Right atrium auricular region (tissue), 2 donors: ENCODE measurements at places on chromosomes 11 and 22.

GRCh38 chr11:6481924-6482275, 599 bp downstream of the TIMM10B start:
- DNase-seq: no peak

GRCh38 chr11:7516475-7516874, 2.7 kb downstream of the PPFIBP2 start:
- no peak for DNase-seq

GRCh38 chr11:63914896-63915691, 1.9 kb downstream of the RCOR2 start:
- no peak for DNase-seq

GRCh38 chr22:50532824-50533796, 3.3 kb upstream of the TYMP start:
- DNase-seq: no peak

DNA sequence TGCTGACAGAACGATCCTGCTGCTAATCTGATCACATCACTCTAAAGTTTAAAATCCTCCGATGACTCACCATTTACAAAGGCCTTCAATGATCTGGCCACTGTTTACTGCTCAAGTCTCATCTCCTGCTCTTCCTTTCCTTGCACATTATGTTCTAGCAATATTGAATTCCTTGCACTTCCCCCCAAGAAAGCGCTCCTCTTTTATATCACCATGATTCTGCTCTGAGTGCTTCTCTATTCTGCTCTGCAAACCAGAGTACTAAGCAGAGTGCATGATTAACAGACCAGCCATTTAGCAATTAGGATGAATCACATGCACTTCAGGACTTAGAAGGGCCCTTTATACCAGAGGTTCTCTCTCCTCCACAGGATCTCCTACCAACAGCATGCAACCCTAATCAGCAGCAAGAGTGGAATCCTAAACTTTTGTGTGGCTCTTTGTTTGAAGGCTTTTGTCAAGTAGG, 1122.8 kb upstream of the CCDC90B start:
- DNase-seq: no peak

DNA sequence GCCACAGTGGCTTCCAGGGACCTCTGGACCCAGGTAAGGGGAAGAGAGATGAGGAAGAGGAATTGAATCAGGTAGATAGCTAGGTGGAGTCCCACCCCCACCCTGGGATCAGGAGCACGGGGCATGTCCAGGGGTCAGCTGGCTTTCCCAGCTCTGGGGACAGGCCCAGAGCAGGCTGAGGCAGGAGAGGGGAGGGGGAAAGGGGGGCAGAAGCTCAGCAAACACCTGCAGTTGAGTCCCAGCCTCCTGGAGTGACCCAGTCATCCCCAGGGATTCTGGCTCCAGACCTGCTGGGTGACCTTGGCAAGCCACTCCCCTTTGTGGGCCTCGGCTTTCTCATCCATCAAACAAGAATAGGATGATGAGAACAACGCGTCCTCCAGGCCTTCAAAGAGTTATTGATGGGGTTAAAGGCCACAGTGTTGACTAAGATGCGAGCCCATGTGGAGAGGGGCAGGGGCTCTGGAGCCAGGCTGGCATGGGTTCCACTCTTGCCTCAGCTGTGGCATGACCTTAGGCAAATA, 16.0 kb downstream of the STARD10 start:
- no peak for DNase-seq

GRCh38 chr11:77189588-77190210, 61.7 kb downstream of the MYO7A start:
- no peak for DNase-seq

- no peak for DNase-seq
Observed at GRCh38 chr22:22940961-22941605, 53.5 kb downstream of the IGLL5 start.

GRCh38 chr11:9053316-9054035, 37.9 kb downstream of the SCUBE2 start:
- no peak for DNase-seq

GRCh38 chr11:35523331-35523768, 2.1 kb downstream of the PAMR1 start:
- no peak for DNase-seq

DNA sequence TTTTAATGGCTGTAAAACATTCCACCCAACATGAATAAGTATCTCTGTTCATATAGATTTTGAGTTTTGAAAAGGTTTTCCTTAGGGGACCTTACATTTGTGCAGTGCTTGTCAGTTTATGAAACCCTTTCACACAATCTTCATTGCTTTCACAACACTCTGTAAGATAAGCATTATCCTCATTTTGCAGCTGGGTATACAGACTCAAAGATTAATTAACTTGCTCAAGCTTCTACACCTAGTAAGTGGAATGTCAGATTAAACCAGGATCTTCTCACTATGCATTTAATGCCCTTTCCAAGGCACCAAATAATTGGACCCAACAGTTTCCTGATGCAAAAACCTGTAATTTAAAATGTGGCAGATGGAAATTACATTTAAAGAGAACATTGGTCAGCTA, 11.6 kb upstream of the GAB2 start:
- DNase-seq: no peak

DNA sequence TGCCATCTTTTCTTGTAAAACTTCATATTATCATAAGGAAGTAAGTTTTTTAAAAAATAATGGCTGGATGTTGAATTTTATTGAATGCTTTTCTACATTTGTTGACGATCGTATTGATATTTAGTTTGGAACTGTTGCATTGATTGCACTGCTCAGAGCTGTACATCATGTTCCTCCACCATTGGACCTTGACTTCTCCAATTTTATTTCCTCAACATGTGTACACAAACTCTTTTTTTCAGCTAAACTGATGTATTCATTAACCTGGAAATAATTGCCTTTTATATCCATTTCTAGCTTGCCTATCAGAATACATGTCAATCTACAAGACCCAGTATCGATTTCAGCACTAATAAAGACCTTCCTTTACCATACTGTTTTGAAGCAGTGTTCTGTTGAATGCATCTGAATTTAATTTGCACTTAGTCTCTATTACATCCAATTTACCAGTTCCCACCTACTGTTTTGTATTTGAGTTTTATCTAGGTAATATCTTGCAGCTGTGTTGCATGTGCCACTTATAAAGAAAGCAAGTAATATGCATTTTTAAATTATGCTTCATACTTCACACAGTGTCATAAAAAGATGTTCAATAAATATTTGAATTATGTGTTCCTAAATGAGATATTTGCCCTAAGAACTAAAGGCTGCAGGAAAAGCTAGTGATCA, 5.5 kb downstream of the CEP57 start:
- DNase-seq: no peak

GRCh38 chr11:36564376-36565030, 3.3 kb upstream of the RAG1 start:
- no peak for DNase-seq

GRCh38 chr11:9313648-9314290, 624 bp downstream of the TMEM41B start:
- DNase-seq: no peak

GRCh38 chr11:45158891-45159605, 12.6 kb downstream of the PRDM11 start:
- no peak for DNase-seq

GRCh38 chr22:40719599-40719998, 40.3 kb downstream of the MCHR1 start:
- no peak for DNase-seq

DNA sequence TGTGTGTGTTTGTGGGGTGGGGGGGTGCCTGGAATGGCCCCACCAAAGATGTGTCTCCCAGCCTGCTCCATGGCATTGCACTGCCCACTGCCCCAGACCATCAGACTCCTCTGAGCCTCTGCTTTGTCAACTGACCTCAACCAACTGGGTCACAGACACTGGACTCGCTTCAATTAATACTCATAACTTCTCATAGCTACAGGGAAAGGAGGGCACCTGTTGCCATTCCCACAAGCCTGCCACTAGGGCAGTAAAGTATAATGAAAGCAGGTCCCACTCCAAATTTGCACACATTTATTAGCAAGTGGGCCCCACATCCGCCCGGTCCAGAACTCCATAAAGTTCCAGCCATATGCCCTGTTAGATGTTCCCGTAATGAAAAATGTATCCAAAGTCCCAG, 70.5 kb upstream of the PRDM11 start:
- no peak for DNase-seq

GRCh38 chr11:11477695-11478420, 124.8 kb upstream of the CSNK2A3 start:
- DNase-seq: no peak

- no peak for DNase-seq
Observed at GRCh38 chr11:68142028-68142412, 20.8 kb upstream of the CHKA start.

GRCh38 chr11:31872076-31872443, 60.9 kb upstream of the PAX6 start:
- DNase-seq: no peak

DNA sequence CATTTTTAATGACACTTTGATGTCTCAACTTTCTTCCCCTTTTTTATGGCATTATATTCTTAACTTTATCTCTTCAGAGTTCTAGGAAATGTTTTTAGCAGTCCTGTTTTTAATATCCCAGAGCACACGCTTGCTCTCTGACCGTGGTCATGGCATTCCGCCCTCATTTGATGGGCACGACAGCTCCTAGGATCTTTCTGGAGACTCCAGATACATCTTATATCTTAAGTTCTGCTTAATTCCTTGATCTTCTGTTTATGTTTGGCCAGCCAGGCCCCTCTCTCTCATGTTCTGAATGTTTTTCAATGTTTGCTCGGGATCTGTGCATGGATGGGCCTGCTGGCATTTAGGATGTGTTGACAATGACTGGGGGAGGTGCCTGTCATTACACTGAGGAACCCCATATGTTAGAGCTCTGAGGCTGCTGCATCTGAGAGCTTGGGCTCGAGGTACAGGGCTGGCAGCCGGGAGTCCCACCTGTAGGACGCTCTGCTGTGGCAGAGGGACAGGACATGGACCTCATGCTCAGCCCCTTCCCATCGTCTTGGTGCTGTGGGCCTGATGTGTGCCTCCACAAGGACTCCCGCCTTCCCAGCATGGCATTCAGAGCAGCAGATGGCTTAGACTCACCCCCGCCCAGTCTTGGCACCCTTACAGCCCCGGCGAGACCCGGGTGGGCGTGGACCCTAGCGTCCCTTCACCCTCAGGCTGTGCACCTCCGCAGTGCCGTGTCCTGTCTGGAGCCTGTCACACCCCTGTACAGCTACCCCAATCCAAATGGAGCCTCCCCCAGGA, 75.0 kb downstream of the CDKN1C start:
- DNase-seq: no peak

DNA sequence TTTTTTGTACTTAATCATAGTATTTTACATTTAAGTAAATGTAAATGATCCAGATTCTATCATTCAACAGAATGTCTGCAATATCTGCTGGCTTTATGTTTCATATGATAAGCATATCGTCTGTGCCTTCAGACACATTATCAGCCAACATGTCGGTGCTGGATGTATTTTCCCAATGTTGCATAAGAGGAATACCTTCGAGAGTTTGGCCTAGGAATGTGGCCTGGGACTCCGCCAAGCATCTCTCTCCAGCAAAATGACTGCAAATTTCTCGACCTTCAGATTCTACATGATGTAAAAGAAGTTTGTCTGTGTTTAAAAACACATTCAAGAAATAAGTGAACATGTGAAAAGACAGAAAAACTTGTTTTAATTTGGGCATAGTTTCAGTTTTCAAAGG, 6.9 kb downstream of the BDNF start:
- DNase-seq: no peak

- no peak for DNase-seq
Observed at GRCh38 chr22:24405631-24406321, 21.6 kb upstream of the ADORA2A start.

DNA sequence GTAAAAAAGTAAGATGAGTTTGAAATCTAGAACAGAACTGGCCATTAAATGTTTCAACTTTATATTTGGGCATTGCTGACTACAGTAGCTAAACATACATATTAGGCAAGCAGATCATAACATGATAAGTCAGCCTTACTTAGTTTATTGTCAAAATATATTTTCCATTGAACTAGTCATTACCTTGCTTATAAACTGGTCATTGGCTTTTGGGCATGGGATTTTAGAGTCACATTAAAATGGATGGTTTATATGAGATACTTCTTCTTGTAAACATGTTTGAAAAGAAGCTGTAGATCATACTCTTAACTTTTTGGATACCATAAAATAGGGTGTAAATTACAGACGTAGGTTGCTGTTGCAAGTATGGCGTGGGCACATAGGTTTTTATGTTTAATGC, 2.7 kb downstream of the HIPK3 start:
- DNase-seq: no peak

DNA sequence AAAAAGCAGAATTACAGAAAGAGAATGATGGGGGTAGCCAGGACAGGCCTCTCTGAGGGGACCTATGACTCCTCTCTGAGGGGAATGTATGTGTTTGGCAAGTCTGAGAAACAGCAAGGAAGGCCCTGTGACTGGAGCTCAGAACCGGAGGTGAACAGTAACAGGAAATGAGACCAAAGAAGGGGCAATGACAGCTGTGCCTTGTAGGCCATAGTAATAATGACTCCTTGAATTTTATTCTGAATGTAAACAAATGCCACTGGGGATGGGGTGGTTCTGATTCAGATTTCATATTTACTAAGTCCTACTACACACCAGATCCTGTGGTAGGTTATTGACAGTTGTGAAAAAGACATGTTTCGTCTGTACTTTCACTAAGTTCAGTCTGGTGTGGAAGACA, 52.8 kb upstream of the APOA1 start:
- no peak for DNase-seq

DNA sequence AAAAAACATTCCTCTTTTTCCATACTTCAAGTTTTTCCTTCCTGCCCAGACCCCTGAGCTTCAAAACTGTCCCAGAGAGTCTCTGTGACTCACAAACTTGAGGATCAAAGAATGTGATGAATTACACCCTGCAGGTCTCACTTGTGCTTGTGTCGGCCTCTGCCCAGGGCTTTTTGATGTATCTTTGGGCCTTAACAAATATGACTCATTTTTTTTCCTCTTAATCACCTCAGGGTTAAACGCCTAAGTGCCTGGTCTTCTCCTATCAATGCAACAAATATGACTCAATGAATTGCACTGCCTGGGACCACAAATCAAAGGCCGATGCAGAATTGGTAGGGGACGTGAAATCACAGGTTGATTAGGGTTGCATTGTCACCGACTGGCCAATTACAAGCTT, 267.7 kb downstream of the LARGE1 start:
- DNase-seq: no peak

GRCh38 chr11:116360221-116360941, 412.4 kb downstream of the BUD13 start:
- DNase-seq: no peak

DNA sequence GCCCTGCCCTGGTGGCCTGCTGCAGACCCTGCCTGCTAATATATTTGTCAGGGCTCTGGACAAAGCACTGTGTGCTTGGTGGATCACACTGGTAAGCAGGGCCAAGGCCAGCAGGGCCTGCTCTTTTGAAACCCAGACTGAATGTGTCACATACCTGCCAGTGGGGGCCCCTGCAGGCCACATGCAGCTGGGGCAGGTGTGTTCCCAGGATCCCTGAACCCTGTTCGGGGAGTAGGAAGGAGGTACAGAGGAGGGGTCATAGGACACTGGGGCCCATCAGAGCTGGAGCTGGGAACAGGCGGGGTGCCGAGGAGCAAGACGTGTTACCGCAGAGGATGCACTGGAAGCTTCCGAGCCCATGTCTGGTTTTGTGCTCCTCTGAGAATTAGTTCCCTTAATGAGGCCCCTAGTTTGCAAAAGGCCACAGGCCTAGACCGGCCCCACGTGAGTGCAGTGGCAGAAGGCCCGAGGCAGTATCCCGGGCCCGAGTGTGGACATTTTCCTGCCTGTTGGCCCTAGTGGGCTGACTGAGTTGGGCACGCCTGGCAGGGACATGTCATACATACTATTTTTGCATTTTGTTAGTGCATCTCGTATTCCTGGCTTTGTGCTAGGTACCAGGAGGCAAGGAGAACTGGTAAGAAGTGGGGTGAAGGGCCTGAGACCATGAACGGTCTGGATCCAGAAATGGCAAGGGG, 11.2 kb upstream of the ACR start:
- no peak for DNase-seq

GRCh38 chr11:110059706-110060463, 33.3 kb upstream of the ZC3H12C start:
- DNase-seq: no peak
